ENCODE measurements at places on chromosomes 12 and 14. TPM values are rescaled to one million over a fixed set of nuclear protein-coding genes. Genes with fewer than 3 reads are reported as not detected.

Gene BHLHE41
- not detected for polyA plus RNA-seq

Gene AKAP3
- polyA plus RNA-seq = 1.9 TPM

Gene LRP1-AS
- polyA plus RNA-seq = not detected

Gene SLC17A8
- polyA plus RNA-seq = not detected

Gene TRHDE
- polyA plus RNA-seq = not detected

Gene IQSEC3
- 0.42 TPM for polyA plus RNA-seq

DNA sequence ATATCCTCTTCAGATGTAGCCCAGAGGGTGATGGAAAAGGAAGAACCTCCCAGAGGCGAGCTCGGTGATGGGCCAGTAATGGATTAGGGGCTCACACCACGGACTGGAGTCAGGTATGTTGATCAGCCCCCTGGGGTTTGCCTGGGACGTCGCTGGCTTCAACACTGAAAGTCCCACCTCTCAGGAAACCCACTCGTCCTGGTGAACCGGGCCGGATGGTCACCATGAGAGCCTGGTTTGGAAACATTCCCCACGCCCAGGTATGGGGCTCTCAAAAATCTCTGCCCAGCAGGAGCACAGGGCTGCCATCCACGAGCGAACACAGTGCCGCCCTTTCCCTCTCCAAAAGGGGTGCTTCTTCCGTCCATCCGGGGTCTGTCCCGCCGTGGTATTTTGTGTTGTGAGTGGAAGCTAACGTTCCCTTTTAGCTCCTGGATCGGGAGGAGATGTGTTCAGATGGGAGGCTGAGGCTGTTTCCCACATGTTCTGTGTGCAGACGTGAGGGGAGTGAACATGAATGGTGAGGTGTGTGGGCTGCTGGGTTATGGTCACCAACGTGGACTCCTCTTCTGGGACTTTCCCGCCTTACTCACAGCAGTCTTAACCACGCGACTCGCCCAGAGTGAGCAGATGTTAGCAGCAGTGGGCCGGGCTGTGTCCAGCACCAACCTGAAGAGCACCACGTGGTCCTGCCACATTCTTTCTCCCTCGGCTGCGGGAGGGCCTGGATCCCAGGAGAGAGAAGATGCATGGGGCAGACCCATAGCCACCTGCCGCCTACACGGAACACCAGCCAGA lies 139.2 kb downstream of the KIF26A start:
- DNase-seq = no peak
- H3K4me1 ChIP-seq = no peaks in the 10 kb centered on the region
- no peak overlapping the region for H3K4me3 ChIP-seq
- H3K27me3 ChIP-seq = peaks cover 13% of the 10 kb centered on the region
- H3K36me3 ChIP-seq = no peaks in the 10 kb centered on the region
- no peak overlapping the region for H3K27ac ChIP-seq

- H3K4me1 ChIP-seq = peaks cover 8% of the 10 kb centered on the region
- H3K36me3 ChIP-seq = peaks cover 2% of the 10 kb centered on the region
- H3K27me3 ChIP-seq = no peaks in the 10 kb centered on the region
Observed at GRCh38 chr12:124797321-124797720, 66.3 kb downstream of the SCARB1 start.

GRCh38 chr14:38329246-38329645 lies 73.4 kb upstream of the CLEC14A start:
- no peaks in the 10 kb centered on the region for H3K27me3 ChIP-seq
- H3K27ac ChIP-seq = no peak overlapping the region
- no peaks in the 10 kb centered on the region for H3K36me3 ChIP-seq
- no peak overlapping the region for H3K4me3 ChIP-seq
- DNase-seq = no peak

DNA sequence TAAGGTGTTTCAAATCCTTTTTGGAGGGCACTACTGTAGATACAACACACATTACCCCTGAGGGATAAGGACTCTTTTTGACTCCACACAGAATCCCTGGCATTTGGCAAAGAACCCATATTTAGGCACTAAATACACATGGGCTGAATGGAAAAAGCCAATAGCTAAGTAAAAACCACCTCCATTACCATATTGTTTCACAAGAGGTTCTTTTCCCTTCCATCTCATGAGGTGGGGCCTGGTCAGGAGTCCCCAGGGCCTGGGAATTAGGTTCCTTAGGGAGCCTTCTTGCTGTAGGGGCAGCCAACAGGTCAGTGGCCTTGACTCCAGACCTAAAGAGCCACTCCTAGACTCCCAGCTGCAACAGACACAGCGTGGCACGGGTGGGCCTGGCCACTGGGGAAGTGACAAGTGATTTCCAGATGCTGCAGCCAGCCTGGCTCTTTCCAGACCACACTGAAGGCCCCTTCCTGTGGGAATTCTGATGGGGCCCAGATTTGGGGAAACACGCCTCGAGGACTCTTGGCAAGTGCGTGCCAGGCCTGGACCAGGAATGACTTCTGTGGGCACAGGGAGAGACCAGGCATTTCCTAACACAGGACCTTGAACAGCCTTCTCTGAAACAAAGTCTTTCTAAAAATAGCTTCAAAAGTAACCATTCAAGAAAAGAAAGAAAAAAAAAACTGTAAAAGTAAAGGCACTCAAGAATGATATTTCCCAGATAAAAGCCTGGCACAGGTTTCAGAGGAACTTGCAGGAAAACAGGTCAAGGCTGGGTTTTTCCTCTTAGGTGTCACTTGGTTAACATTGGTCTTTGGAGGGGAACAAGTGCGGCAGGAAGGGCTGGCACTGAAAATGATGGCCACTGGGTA lies 18.1 kb downstream of the SSH1 start:
- peaks cover 21% of the 10 kb centered on the region for H3K36me3 ChIP-seq
- peak overlapping the region; percentile 1 for H3K4me3 ChIP-seq
- H3K27ac ChIP-seq = peak overlapping the region; percentile 0
- DNase-seq = no peak
- peaks cover 16% of the 10 kb centered on the region for H3K4me1 ChIP-seq

- H3K4me3 ChIP-seq = peak overlapping the region; percentile 95
- H3K27me3 ChIP-seq = no peaks in the 10 kb centered on the region
Observed at GRCh38 chr14:97976861-97977260, 1179.7 kb downstream of the VRK1 start.

DNA sequence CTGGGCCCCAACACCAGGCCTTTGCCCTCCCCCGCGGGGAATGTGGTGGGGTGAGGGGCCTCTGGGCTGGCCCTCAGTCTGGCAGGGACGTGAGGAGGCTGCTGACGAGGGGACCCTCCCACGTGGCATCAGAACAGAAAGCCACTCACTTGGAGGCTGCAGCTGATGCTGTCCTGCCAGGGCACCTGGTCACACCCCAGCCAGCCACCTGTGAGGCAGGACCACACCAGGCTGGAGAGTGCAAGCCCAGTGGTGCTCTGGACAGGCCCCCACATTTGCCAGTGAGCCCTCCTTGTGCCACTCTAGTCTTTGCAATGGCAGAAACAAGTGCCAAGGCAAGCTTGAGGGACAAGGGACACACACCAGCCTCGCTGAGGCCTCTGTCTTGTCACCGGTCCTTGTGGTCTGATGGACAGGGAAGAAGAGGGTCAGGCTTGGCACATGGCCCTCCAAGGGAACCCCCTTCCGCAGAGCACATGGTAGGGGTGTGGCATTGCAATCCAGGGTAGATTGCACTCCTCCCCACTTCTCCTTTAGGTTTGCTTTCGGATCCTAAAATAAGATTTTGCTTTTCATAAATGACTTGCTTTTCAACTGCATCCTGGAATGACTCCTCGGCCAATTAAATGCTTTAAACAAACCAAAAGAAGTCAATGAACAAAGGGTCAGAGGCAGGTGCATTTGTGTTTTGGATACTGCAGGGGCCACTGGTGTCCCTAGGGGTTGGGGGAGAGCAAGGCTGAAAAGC lies 53.7 kb downstream of the CCDC88C start:
- H3K4me3 ChIP-seq = no peak overlapping the region
- H3K27ac ChIP-seq = peak overlapping the region; percentile 84
- no peaks in the 10 kb centered on the region for H3K27me3 ChIP-seq
- DNase-seq = no peak

- no peak overlapping the region for H3K4me3 ChIP-seq
- H3K4me1 ChIP-seq = peaks cover 17% of the 10 kb centered on the region
- H3K27me3 ChIP-seq = no peaks in the 10 kb centered on the region
- no peak overlapping the region for H3K27ac ChIP-seq
- peaks cover 47% of the 10 kb centered on the region for H3K36me3 ChIP-seq
Observed at GRCh38 chr12:50647031-50647430, 116.9 kb upstream of the ATF1 start.

DNA sequence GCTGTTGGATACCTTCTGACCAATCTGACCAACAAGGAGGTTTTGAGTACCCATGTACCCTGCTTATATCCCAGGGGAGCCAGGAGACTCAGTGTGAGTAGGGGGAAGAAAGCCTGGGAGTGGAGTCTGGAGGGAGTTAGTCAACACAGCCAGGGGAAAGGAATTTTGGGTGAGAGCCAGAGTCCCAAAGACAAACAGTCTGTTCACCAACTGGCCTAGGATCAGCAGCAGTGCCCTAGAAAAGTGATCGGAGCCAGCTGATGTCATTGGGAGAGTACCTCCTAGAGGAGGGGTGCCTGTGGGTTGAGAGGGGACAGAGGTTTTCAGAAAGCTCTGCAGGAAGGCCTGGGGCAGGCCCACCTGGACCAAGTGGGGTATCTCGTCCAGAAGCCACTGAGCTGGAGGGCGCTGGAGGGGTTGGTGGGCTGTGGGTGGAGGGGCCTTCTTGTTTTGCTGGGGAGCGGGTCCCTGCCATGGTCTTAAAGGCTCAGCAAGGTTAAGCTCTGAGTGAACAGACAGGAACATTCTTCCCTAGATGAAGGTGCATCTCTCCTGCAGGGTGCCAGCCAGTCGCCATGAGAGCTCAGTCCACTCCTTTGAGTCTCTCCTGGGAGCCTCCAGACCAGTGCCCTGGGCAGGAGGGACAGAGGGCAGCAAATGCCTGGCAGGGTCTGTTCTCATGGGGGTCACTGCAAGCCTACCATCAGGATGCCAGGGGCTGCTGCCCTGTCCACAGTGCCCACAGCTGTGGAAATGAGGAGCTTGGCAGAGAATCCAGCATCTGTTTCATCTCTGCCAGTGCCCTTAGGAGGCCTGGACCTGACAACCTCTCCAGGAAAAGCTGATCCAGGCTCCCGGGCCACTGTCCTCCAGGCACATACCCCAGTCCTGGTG lies 63.6 kb downstream of the CHGA start:
- no peak overlapping the region for H3K4me3 ChIP-seq
- no peaks in the 10 kb centered on the region for H3K27me3 ChIP-seq
- H3K4me1 ChIP-seq = peaks cover 18% of the 10 kb centered on the region
- H3K36me3 ChIP-seq = peaks cover 21% of the 10 kb centered on the region
- peak overlapping the region; percentile 32 for H3K27ac ChIP-seq

GRCh38 chr14:77238356-77238755 lies 32.6 kb downstream of the NGB start:
- DNase-seq = no peak
- H3K27ac ChIP-seq = peak overlapping the region; percentile 29
- H3K36me3 ChIP-seq = no peaks in the 10 kb centered on the region
- peaks cover 11% of the 10 kb centered on the region for H3K4me1 ChIP-seq
- no peak overlapping the region for H3K4me3 ChIP-seq

DNA sequence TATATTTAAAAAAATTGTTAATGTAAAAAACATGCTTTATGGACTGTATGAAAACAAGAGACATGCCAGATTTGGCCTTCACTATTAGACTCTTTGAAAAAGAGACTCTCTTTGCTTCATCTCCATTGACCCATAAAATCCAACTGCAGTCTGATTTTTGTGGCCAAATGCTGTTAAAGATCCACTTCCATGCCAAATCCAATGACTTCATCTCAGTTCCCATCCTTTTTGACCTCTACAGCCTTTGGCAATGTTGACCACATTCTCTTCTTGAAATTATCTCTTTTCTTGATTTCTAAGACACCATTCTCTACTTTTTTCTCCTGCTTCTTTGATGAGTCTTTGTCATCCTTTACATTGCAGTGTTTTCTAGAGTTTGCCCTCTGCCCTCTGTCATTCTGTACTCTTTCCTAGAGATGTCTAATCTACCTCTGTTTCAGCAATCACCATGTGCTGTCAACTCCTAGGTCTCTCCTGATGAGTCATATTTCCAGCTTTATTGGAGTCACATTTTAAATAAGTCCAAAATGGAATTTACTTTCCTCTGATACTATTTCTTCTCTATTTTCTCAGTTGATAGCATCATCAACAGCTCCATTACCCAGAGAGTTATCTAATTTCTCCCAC lies 2.4 kb downstream of the TMPRSS12 start:
- no peak for DNase-seq
- peaks cover 10% of the 10 kb centered on the region for H3K36me3 ChIP-seq
- no peak overlapping the region for H3K4me3 ChIP-seq
- peaks cover 12% of the 10 kb centered on the region for H3K27me3 ChIP-seq
- no peaks in the 10 kb centered on the region for H3K4me1 ChIP-seq
- no peak overlapping the region for H3K27ac ChIP-seq

GRCh38 chr12:107359382-107359781 lies 266.0 kb upstream of the CRY1 start:
- no peaks in the 10 kb centered on the region for H3K27me3 ChIP-seq
- peaks cover 41% of the 10 kb centered on the region for H3K4me1 ChIP-seq
- peaks cover 2% of the 10 kb centered on the region for H3K36me3 ChIP-seq
- no peak overlapping the region for H3K4me3 ChIP-seq
- no peak for DNase-seq

- H3K36me3 ChIP-seq = no peaks in the 10 kb centered on the region
- DNase-seq = no peak
- H3K4me1 ChIP-seq = no peaks in the 10 kb centered on the region
- peaks cover 2% of the 10 kb centered on the region for H3K27me3 ChIP-seq
- no peak overlapping the region for H3K27ac ChIP-seq
Observed at GRCh38 chr14:79333198-79333546, 878.1 kb downstream of the DIO2 start.
